ENCODE measurements at places on chromosomes 11 and 22.

- DNase-seq = no peak
These were observed 205.5 kb downstream of the CTTN start for GRCh38 chr11:70603756-70604211.

- DNase-seq = no peak
These were observed 12.8 kb downstream of the PLAAT4 start for GRCh38 chr11:63549411-63549810.

GRCh38 chr11:75271730-75272129, 31.2 kb downstream of the TPBGL start:
- DNase-seq = no peak

DNA sequence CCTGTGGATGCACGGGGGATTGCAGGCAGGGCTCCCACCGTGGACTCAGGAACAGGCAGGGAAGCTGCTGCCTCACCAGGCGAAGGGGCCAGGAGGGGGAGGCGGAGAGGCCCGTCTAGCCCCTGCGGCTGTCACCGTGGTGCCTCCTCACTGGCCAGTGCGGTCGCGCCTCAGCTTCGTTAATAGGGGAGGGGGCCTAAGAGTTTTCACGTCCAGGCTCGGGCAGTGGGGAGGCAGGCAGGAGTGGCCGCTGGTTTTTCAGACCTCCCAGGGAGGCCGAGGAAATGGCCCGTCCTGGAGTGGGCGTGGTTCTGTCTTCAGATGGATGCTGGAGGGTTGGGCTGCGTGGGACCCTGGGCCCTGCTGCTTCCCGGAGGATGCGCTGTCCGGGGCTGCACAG, 91.1 kb upstream of the B3GAT1 start:
- no peak for DNase-seq

GRCh38 chr11:2700415-2701211, 819 bp upstream of the KCNQ1OT1 start:
- no peak for DNase-seq

DNA sequence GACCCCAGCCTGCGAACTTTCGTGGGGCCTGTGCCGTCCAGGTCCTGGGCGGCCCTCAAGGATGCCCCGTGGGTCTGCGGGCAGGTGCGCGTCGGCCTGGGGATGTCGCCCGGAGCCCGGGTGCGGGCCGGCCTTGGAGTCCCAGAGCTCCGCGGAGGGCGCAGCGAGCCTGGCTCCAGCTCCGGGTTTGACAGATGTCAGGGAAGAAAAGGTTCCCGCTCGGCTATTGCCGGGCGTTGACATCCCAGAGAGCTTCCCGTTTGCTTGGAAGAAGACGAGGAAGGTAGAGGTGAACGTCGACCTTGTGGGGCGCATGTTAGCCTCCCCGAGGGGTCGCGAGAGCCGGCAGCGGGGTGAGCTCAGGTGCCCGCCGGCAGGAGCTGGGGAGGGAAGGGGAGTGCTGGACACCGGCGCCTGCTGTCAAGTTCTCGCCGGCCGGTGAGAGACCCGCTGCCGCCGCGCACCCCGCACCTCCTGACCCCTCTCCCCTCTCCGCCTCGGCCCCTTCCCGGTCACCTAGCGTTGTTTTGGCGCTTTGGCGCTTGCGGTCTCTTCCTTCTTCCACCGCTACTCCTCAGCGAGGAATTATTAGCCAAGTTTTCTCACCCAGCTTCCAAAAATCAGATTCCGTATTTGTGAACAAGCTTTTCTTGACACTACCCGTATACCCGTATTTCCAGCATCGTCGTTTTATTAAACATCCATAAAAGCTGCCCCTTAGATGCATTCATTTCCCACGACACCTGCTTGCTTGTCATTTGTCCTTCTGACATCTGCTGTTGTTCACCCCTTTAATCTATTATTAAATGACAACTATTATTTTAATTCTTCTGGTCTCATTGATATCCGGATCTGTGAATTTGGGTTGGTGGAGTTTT, 1.3 kb downstream of the BMAL1 start:
- DNase-seq = no peak

DNA sequence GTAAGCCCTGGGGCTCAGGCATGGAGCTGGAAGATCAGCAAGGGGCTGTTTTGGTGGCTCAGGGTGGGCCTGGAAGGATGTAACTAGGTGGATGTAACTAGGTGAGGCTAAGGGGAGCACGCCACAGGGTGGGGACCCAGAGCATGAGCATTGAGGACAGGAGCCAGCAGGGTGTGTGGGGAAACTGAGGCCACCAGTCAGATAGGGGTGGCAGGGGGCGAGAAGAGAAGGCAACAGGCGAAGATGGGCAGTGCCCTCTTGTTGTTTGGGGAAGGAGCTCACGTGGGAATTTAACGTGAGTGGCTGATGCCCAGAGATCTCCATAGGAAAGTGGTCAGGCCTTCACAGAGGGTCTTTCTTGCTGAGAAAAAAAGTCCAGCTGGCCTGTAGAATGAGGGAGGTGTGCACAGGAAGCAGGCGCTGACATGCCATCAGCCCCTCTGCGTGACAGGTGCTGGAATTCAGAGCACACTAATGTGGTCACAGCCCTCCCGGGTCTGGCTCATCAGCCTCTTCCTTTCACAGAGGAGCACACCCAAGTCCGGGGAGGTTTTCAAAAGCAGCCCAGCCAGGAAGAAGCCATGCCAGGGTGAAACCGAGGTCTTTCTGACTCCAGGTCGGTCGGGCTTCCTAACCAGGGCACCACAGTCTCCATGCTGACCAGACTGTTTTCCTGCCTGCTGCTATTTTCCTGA, 54.6 kb upstream of the PAX6 start:
- DNase-seq = no peak

All from cerebellar nuclear complex (tissue), 1 donor.